ENCODE measurements at places on chromosomes 12 and 14.

DNA sequence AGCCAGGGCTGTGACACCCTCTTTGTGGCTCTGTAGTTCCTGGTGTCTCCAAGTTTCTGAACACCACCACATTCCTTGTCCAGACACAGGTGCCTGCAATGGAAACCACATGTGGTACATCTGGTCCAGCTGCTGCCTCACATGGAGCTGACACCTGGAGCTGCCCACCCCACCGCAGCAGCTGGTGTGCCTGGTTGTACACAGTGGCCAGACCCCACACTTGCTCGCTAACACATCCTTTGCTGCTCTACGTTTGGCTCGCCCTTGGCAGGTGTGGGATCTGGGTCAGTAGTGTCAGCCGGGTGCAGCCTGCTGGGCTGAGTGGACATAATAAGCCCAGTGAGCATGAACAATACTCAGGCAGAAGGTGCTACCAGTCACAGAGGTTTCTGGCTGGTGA, 198.9 kb downstream of the ADGRD1 start:
- no peak for DNase-seq

DNA sequence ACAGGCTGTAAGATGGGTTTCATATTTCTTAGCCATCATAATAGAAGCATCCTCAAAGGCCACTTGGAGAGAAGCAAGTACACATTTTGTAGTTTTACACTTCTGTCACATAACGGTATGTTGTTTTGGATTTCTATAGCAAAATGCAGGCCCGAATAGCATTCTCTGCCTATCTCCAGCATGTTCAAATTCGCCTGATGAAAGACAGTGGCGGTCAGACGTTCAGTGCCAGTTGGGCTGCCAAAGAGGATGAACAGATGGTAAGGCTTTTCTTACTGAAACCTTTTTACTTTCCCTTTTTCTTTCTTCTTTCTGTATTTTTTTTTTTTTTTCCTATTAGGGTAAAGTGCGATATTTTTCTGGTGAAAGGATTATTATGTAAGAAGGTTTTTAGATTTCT, 110.5 kb downstream of the TTLL5 start:
- no peak for DNase-seq

DNA sequence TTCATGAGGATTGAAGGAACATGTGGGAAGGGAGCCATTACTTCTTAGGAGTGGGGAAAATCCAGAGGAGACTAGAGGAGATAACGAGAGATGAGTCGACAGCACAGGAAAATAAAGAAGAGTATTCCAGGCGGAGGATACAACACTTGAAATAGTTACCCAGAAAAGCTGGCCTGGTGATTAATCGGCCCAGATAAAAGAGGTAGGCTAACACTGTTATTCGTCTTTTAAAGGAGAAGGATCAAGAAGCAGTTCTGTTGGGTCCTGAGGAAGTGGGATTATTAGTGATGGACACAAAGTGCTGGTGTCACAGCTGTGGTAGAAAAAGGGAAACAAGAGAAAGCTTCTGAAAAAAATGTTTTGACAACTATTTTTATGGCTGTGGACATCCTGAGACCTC, 425.3 kb downstream of the ZFP36L1 start:
- DNase-seq = no peak

DNA sequence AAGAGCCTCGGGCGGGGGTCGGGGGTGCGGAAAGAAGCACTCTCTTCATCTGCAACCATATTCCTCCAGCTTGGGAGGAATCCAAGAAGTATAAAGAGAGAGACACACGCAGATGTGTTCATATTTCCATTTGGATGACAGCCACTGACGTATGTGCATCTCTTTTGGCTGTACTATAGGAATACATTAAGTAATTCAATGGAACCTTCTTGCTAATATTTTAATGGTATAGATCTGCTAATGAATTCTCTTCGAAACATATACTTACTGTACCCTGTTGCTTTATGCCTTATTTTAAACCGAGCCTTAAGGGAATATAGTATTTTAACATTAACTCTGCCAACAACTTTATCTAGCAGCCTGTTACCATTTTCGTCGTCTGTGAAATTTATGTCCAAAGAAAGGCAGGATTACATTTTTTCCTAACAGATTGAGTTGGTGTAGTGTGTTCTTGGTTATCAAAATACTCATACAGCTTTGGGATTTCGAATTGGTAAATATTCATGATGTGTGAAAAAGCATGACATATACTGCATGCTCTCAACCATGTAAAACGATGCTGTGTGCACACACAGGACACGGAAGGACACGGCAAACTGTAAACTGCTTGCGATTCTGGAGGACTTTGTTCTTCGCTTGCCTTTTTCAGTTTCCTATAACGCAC, 84.5 kb downstream of the CCDC88C start:
- DNase-seq = no peak
